Body of pancreas (tissue), 4 donors: ENCODE measurements at places on chromosomes 4 and X. TPM values are rescaled to one million over a fixed set of nuclear protein-coding genes. Genes with fewer than 3 reads are reported as not detected.

MTNR1A gene
- total RNA-seq, result 1.3 TPM

VEGFD gene
- total RNA-seq, result 0.66 TPM

SHISA3 gene
- 1.0 TPM for total RNA-seq

UGT2A1 gene
- total RNA-seq, result not detected

BGN gene
- 34.0 TPM for total RNA-seq

POU3F4 gene
- not detected for total RNA-seq

HPGDS gene
- total RNA-seq, result 3.6 TPM

PDLIM3 gene
- 22.1 TPM for total RNA-seq

POLA1 gene
- 9.9 TPM for total RNA-seq

ZCCHC18 gene
- total RNA-seq, result not detected

POU4F2 gene
- not detected for total RNA-seq

IL9R gene
- 2.0 TPM for total RNA-seq

INTS6L gene
- 6.9 TPM for total RNA-seq

RAB33A gene
- total RNA-seq, result 0.78 TPM

ADAMTS3 gene
- total RNA-seq, result 0.26 TPM

GPR78 gene
- not detected for total RNA-seq
